Activated naive CD8-positive, alpha-beta T cell treated with anti-CD3 and anti-CD28 coated beads for 36 hours (primary cell): ENCODE measurements at places on chromosomes 13 and 19.
A peak's percentile ranks its signal among the peaks of the same experiment; 100 is the strongest.

- DNase-seq, result no peak
Measured at GRCh38 chr19:54451331-54451871, 2.4 kb downstream of the LENG8 start.

DNA sequence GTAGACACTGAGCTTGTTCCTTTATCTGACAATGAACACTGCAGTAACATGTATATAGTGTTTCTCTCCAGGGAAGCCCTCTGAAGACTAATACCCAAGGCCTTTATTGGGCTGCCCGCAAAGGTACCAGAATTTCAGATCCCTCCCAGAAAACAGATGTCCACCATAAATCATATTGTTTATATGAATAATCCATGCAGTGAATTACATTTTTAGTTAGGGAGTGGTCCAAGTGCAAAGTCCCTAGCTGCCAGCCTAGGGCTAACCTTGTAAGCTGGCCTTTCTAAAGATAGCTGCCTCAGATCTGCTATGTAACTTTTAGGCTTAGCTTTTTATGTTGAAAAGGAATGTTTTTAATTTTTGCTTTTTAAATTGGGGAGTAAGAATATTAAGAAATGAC lies 44.7 kb downstream of the TDRD3 start:
- no peak for DNase-seq

GRCh38 chr13:48231080-48231479 lies 1.9 kb upstream of the ITM2B start:
- DNase-seq, result no peak

GRCh38 chr19:51971624-51972023 lies 15.0 kb downstream of the ZNF350 start:
- DNase-seq, result peak; percentile 12

DNA sequence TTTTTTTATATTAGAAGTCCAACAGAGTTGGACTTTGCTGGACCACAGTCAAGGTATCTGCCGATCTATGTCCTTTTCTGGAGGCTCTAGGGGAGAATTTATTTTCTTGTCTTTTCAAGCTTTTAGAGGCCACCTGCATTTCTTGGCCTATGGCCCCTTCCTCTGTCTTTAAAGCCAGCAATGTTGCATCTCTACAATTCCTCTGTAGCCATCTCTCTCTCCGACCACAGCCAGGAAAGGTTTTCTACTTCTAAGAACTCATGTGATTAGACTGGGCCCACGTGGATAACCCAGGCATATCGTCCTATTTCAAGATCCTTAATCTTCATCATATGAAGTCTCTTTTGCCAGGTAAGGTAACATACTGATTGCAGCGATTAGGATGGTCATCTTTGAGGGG lies 43.5 kb upstream of the RGCC start:
- DNase-seq, result no peak

- DNase-seq, result no peak
Measured at GRCh38 chr19:34226036-34226435, 28.3 kb upstream of the GARRE1 start.

GRCh38 chr13:51632591-51633362 lies 48.5 kb downstream of the WDFY2 start:
- DNase-seq, result no peak

GRCh38 chr13:37241786-37242185 lies 136.3 kb upstream of the CSNK1A1L start:
- DNase-seq, result no peak

GRCh38 chr19:28585796-28586195 lies 627.2 kb downstream of the UQCRFS1 start:
- no peak for DNase-seq

DNA sequence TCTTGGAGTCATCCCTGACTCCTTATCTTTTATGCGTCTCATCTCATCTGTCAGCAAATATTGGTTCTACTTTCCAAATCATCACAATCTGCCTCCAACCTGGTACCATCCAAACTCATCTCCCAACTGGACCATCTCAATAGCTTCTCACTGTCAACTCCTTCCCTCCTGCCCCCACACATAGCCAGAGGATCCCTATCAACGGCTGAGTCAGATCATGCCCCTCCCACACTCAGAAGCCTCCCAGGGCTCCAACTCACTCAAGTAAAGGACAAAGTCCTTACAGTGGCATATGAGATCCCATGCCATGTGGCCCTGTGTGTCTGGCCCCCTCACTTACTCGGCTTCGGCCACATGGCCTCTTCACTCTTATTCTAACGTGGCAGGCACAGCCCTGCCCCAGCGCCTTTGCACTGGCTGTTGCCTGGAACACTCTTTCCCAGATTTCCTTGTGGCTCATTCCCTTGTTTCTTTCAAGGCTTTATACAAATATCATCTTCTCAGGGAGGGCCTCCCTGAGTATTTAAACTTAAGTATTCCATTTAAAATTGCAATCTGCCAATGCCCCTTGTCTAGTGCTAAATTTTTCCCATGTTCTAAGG lies 4.3 kb downstream of the SPRED3 start:
- no peak for DNase-seq

- DNase-seq, result no peak
Measured at GRCh38 chr19:38247734-38248268, 8.4 kb downstream of the PPP1R14A start.

GRCh38 chr13:24071423-24072075 lies 89.0 kb upstream of the SPATA13 start:
- no peak for DNase-seq

- DNase-seq, result peak; percentile 91
Measured at GRCh38 chr19:18428787-18429674, 8.9 kb downstream of the ISYNA1 start.

DNA sequence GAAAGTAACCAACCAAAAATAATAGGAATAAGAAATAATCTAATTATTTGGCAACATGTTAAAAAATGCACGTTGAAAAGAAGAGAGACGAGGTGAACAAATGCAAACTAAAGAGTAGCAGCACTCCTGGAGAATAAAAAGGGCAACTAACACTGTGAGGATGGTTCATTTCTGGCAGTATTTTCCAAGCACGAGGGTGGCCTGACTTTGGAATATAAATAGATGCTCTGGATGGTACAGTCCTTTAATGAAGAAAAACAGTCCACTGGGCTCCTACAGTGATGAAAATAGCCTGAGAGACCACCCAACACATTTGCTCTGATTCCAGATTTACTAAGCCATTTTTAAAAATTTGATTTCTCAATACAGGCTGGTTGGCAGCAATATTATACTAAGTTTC lies 17.7 kb upstream of the KLF12 start:
- DNase-seq, result no peak

- no peak for DNase-seq
Measured at GRCh38 chr19:6589711-6590257, 1.2 kb downstream of the CD70 start.

DNA sequence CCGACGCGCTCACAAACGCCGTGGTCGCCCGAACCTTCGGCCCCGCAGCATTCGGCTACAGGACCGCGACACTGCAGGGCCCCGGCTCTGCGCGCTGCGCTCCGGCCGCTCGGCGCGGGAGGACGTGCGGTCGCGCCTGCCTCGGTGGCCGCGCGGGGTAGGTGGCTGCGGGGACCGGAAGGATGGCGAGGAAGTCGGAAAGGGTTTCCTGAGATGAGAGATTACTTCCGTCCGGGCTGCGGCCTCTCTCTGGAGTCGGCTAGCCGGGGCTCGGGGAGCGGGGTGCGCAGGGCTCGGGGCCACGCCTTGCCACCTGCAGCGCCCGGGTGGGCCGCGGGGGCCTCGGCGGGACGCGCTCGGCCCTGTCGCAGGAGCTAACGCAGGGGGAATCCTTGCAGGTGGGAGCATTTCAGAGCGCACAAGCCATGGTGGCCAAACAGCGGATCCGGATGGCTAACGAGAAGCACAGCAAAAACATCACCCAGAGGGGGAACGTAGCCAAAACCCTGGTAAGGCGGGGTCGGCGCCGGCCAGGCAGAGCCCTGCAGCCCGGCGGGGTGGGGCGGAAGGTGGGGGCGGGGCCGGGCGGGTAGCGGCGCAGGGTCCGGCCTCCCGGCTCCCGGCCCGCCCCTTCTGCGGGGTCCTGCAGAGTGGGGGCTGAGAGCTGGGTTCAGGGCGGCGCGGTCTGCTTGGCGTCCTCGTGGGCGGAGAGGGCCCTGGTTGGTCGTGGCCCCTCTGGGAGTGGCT lies at the start of gene SERP2:
SERP2 (plus strand) TSS at position 224 of the 747 bp plus-strand sequence; CDS start at position 426, 202 bp downstream.
- DNase-seq, result peak; percentile 28

DNA sequence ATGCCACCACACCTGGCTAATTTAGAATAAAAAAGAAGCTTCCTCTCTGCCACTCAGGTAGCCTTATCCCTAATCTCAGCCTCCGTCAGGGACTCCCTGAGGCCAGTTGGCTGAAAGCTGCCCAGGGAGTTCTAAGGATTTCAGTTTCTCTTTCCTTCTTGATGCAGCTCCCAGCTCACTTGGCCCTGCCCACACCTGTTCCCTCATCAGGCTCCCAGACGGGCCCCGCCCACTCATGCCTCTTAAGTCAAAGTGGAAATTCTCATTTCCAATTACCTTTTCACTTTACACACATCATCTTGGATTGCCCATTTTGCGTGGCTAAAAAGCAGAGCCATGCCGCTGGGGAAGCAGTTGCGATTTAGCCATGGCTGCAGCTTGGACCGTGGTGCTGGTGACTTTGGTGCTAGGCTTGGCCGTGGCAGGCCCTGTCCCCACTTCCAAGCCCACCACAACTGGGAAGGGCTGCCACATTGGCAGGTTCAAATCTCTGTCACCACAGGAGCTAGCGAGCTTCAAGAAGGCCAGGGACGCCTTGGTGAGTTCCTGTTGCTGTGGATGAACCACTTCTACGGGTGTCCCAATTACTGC lies at the start of gene IFNL1:
IFNL1 (plus strand) TSS at position 353 of the 591 bp plus-strand sequence; CDS start at position 368, 15 bp downstream.
- DNase-seq, result no peak

GRCh38 chr13:66098931-66099628 lies 1131.1 kb downstream of the PCDH9 start:
- no peak for DNase-seq

DNA sequence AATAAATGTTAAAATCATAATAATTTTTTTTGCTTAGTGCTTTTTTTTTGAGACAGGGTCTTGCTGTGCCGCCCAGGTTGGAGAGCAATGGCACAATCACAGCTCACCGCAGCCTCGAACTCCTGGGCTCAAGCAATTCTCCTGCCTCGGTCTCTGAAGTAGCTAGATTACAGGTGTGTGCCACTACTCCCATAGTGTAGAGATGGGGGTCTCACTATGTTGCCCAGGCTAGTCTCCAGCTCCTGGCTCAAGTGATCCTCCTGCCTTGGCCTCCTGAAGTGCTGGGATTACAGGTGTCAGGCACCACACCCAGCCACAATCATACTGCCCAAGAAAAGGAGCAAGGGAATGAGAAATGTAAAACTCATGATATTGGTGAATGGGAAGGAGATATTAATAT lies 5.1 kb downstream of the FBL start:
- no peak for DNase-seq

GRCh38 chr19:12933287-12934072 lies at the start of gene FARSA:
FARSA (minus strand) TSS chr19:12933711; CDS start chr19:12933696, 15 bp downstream.
- DNase-seq, result peak; percentile 84

DNA sequence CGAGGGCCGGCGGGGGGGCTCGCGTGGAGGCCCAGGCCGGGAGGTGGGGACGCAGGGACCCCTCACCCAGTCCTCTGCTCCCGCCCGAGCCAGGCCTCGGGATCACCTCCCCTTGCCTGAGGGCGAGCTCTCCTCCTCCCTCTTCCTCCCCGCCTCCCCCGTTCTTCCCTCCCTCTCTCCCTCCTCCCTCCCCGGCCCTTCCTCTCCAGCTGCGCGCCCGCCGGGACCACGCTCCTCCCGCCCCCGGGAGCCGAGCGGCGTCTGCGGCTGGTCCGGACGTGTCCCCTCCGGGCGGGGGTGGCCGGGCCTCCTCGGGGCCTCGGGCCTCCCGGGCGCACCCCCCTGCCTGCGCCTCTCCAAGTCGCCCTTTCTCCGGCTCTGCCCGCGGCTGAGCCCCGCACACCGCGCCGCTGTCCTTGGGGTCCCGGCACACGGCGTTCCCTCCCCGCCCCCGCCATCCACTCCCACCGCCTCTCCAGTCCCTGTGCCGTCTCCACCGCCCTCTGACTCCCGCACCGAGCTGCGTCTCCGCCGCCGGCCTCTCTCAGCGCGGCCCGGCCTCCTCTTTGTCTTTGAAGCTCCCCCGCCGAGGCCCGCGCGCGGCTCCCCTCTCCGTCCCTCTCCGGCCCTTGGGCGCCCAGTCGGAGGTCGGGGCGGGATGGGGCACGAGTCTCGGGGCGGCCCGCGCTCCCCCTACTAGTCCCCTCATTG lies 5.7 kb downstream of the SOX1 start:
- DNase-seq, result no peak

DNA sequence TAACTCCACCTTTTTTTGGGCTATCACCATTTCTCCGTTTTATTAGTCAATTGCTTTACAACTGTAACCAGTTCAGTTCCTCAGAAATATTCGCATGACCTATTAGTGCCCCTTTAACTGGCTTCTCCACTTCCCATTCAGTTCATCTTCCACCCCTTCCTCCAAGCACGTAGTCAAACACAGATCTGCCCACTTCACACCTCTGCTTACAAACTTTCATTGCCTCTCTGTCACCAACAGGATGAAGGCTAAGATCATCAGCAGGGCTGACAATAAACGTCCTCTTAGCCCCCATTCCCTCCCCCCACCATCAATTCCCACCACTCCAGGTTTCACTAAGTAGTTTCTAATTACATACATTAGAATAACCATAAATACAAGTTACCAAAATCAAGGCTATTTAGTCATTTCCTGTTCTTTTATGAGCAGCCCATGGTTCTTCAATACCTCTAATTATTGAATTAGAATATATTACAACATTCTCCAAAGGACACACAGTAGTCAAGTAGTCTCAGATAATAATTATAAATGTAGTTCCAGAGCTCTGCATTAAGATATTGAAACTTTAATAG lies 95.7 kb downstream of the SPRY2 start:
- DNase-seq, result no peak

GRCh38 chr13:27421101-27421871 lies 3.1 kb upstream of the GTF3A start:
- no peak for DNase-seq

DNA sequence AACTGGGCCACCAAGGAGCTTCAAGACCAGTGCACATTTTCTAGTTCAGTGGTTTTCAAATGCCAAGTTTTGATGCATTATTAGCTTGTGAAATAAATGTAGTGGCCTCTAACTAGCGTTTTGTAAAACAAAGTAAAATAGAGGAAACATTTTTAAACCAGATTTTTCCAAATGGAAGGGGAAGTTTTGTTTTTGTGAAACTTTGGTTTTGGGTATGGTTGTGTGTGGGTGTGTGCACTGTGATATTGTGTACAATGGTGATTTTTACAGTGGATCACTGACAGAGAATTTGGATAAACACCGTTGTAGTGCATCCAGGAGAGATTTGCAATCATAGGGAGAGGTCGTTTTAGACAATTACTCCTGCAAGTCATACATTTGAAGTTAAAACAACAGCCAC lies 108.9 kb downstream of the SLC7A1 start:
- no peak for DNase-seq

GRCh38 chr19:35088131-35088913 lies 27.3 kb upstream of the FXYD3 start:
- no peak for DNase-seq

GRCh38 chr19:15532779-15533521 lies 24.6 kb downstream of the CYP4F22 start:
- no peak for DNase-seq

- DNase-seq, result peak; percentile 23
Measured at GRCh38 chr19:29712744-29713516, 2.1 kb downstream of the C19orf12 start.
